ENCODE measurements at places on chromosomes 2 and 18.

DNA sequence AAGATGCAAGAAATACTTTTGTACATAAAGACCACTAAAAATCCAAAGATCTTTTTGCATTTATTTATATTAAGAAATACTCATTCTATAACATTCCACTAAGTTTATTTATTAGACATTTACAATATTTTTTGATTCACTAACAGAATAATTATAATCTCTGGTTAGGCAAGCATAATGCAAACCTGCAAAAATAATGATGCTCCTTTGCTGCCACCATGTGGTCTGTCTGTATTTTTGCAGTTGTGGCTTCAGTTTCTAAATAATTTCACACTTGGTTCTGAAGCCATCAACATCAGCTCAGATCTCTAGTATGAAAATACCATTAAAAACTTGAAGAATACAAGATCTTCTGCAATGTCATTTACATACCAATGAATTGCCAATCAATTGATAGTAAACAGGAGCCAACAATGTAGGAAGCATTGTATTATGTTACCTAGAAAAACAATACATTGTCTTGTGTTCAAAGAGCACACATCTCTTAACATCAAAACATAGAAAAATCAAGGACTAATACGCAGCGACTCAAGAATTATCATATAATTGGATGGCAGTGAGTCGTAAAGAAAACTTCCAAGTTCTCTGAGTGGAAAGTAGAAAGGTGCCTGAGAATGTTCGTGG, 28.8 kb upstream of the WDR75 start:
- no peak for DNase-seq

DNA sequence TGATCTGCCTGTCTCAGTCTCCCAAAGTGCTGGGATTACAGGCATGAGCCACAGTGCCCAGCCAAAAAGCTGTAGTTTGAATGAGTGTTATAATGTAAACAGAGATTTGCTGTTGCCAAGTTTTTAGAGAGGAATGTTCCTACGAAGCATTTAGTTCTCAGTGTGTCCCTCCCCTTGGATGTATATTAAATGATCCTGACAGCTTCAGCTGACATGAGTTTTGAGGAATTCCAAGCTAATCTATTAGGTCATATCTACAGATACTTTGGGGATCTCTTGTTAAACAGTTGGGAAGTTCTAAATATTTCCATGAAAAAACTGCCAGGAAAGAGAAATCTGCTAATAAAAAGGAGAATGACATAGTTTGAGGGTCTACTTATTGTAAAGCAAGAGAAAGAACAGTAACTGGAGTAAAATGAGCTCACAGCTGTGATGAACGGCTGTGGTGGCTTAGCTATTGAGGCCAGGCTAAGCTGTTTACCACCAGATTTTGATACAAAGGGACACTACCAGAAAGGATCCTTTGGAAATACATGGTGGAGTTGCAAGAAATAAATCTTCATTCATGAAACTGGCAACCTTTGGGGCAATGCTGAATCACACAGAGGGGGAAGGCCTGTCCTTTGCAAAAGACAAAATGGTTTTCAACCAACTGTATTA, 2.6 kb upstream of the STON1 start:
- no peak for DNase-seq

- DNase-seq = no peak
Measured at GRCh38 chr2:143679617-143680016, 550.4 kb downstream of the ARHGAP15 start.

DNA sequence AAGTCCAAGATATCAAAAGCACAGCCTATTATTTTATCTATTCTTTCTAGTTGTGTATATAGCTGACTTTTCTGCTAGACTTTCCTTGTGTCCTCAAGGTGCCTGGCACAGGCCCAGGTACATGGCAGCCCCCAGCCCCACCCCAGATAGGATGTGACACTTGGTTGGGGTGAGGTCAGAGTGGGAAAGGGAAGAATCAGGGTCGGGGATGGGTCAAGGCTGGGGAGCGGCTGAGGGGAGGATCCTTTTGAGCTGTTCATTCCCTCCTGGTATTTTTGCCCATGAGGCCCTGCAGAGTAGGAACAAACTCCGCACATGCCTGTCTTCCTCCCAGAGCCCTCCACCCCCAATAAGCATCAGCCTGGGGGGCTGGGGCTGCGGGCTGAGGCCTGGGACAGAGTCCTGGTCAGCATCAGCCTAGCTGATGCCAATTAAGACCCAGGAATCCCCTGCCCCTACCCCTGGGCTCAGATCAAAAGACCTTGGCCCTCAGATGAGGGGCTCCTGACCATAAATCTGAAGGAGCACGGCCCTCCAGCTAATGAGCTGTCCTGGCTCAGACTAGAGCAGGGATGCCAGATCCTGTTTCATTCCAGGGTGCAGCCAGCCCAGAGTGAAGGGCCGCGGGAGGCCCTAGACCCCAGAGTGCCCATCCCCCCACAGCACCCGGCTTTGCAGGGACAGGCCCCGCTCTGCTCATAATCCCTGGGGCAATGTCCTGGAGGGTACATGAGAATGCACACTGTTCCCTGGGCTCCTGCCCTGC, 85.3 kb downstream of the SDC1 start:
- DNase-seq = no peak

GRCh38 chr2:30938196-30938595, 130.9 kb upstream of the CAPN13 start:
- DNase-seq = no peak

- no peak for DNase-seq
Measured at GRCh38 chr2:51224790-51225189, 192.9 kb upstream of the NRXN1 start.

- peak; percentile 27 for DNase-seq
Measured at GRCh38 chr18:52341608-52342381, 1.8 kb downstream of the DCC start.

DNA sequence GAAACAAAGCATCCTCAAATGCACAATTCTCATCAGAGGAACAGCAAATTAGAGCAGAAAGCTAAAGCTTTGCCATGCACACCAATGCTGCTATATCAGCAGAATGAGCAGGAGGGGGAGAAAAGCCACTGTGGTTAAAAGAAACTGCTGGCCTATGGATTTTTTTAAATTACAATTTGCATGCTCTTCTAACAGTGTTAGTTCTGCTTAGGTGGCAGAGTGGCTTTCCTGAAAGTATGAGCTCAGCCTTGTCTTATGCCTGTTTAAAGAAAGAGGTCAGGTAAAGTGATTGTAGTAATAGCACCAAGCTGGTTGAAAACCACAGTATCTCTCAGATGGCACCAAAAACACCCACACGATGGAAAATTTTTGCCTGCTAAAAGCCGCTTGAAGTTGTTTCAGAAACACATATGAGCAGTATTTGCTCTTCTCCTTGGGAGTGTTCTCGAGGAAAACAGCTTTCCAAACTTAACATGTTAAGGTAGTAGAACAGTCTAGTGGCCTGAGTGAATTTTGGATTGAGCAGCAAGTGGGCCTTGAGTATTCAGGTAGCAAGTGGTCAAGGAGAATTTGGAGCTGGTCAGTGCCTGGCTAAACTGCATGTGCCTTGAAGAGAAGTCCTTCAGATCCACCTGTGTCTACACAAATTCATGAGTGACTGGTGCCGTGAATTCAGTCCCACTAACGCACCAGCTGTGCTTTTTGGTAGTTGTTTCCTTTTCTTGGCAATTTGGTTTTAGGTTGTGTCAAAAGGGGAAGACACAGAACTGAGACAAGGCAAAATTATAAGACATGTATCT, 19.6 kb upstream of the NDUFV2 start:
- DNase-seq = no peak

DNA sequence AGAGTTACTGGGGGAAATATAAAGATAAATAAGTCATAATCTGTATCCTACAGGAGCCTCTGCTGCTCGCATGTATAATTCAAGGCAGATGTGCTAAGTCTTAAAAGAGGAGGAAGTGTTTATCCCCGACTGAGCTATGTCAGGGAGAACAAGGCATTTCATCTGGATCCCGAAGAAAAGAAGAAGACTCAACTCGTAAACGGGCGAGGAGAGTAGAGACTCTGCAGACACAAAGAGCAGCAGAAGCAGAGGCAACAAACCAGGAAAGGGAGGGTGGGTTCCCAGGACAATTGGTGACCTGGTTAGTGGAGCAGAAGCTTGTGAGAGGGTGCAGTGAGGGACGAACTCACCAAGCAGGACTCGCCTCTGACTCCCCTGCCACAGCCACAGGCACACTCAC, 368.6 kb downstream of the EIPR1 start:
- no peak for DNase-seq

DNA sequence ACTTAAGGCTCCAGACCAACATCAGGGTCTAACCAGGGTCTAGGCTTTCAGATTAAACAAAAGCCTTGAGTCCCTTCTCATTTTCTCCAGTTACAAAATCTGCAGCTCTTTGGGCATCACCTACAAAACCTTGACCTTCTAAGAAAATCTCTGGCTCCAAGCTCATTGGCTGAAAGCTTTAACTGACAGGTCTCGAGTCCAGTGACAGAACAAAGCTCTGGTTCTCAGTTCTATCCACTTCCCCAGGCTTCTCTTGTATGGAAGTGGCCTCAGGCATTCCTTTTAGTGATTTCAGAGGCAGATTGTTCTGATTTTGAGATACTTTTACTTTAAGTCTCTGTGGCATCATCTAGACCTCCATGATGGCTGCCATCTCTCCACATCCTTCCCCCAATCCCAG, 11.3 kb downstream of the SIX2 start:
- no peak for DNase-seq

DNA sequence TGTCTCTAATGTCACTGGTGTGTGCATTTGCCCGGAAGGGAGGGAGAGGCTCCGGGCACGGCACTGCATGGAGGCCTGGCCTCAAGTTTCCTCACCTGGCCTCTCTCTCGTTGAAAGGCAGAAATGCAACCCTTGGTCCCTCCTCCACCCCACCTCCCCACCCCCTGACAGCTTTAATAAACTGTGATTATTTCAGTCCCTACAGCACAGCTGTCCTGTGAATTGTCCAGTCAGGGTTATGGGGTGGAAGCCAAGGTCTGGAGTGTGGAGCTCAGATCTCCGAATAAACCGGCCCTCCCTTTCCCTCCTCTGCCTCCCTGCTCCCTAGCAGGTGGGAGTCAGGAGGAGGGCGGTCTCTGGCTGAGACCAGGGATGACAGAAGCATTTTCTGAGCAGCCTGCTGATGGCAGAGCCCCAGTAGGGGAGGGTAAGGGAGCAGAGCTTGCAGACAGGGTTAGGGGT, 199.2 kb upstream of the SMAD2 start:
- no peak for DNase-seq

GRCh38 chr2:241218131-241219029, 29.9 kb downstream of the ANO7 start:
- DNase-seq = peak; percentile 62

DNA sequence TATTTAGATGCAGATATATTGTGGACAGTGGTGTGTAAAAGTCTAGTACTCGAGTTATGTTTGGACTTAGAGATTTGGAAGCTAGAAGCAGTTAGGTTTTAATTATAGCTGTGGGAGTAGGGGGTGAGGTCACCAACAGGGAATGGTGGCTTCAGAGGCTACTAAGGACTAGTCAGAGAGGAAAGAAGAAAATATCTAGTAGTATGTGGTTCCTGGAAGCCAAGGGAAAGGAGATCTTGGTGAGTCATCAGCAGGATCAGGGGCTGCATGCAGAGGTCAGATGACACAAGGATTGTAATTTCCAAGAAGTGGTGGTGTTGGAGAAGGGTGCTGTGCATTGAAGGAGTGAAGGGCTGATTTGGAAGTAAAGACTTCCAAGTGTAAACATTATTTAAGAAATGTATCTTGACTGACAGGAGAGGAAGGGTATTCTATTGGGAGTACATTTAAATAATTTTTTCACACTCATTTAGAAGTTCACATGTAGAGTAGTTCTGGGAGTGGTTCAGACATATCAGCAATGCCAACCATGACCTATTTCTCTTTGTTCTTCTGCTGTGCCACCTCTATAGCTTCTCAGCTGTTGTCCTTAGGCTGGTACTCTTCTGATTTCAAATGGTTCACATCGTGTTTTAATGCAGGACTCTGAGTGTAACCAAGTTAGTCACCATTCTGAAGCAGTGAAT, 59.1 kb downstream of the ACSL3 start:
- no peak for DNase-seq

DNA sequence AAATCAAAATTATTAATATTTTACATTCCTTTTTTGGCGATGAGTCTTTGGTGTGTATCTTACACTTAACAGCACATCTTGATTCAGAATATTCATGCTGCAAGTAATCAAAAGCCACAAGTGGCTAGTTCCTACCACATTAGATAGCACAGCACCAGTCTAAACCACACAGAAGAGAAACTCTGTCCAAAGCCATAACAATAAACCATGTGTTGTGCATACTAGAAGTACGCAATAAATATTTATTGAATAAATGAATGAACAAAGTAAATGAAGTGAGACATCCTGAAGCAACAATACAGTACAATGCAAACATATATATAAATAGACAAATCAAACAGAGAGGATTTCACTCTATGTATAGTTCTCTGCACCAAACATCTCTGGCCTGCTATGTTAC, 287.3 kb downstream of the EXOC6B start:
- no peak for DNase-seq

- DNase-seq = no peak
Measured at GRCh38 chr2:153477636-153478288, 800 bp downstream of the RPRM start.

GRCh38 chr2:160687629-160688028, 194.0 kb upstream of the RBMS1 start:
- DNase-seq = no peak

DNA sequence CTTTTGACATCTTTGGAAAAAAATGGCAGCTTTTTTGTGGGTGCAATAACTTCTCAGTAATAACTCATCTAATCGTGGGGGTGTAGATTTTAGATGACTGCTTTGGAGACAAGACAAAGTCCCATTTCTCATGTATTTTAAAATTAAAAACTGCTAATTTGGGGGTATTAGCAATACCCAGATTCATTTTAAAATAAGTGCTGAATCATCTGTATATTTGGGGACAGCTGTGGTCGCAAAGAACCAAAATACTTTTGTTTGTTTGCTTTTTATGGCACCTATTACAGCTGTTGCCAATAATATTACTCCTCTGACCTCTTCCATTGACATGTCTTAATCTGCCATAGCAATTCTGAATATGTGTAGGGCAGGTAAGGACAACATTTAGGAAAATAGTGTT, 45.4 kb downstream of the STAT1 start:
- no peak for DNase-seq

- DNase-seq = no peak
Measured at GRCh38 chr2:217204358-217204757, 344.5 kb upstream of the TNP1 start.

GRCh38 chr18:79379931-79380815, 15.6 kb upstream of the NFATC1 start:
- no peak for DNase-seq

Measured in mucosa of descending colon (tissue), 3 donors.